ENCODE measurements at places on chromosomes 16 and 17. TPM values are rescaled to one million over a fixed set of nuclear protein-coding genes. Genes with fewer than 3 reads are reported as not detected.

GRCh38 chr16:9854675-9855074 is 327.6 kb downstream of the GRIN2A start:
- DNase-seq = no peak

- no peak for DNase-seq
Observed at GRCh38 chr17:47180337-47180736, 8.8 kb downstream of the CDC27 start.

Gene KRT16
- 79.2 TPM for total RNA-seq

DNA sequence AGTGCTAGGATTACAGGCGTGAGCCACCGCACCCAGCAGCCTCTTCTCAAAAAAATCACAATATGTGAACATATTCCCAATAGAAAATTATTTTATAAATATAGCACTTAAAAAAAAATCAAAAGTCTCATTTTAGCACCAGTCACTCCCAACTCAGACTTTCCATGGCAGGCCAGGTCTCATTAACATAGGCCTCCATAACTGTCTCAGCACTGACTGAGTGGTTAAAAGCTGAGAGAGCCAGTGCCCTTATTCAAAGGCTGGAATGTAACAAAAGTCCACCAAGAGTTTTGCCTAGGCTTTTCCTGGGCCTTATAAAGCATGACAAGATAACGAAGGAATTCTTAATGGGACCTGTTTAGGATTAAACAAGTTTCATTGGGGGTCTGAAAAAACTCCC is 79.8 kb downstream of the EMP2 start:
- no peak for DNase-seq

Gene DPEP1
- not detected for total RNA-seq

Gene PITPNM3
- 19.5 TPM for total RNA-seq

DNA sequence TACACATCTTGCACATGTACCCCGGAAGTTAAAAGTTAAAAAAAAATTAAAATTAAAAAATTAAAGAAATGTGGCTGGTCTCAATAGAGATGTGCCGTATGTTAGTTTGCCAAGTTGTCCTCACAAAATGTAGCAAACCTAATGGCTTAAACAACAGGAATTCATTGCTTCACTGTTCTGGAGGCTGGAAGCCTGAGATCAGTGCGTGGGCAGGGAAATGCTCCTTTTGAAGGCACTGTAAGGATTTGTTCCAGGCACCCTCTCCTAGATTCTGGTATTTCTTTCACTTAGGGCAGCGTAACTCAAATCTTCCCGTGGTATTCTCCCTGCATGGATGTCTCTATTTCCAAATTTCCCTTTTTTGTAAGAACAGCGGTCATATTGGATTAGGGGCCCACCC is 32.7 kb upstream of the MON1B start:
- DNase-seq = no peak

DNA sequence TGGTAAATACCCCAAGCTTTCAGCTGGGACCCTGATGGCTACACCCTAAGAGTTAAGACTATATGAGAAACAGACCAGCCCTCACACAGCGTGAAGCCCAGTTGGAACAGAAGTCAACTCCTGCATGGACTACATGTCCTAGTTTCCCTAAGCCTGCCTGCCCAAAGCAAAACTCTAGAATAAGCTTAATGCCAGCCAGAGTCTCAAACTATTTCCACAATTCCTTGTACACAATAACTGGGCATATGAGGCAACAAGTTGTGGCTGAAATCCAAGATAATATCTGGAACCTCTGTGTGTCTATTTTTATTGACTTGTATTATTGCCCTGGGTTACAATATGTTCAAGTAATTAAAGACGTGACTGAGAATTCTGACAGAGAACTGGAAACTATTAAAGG is 19.4 kb downstream of the MYH10 start:
- DNase-seq = no peak

- no peak for DNase-seq
Observed at GRCh38 chr16:86519649-86520316, 9.5 kb downstream of the FOXF1 start.

DNA sequence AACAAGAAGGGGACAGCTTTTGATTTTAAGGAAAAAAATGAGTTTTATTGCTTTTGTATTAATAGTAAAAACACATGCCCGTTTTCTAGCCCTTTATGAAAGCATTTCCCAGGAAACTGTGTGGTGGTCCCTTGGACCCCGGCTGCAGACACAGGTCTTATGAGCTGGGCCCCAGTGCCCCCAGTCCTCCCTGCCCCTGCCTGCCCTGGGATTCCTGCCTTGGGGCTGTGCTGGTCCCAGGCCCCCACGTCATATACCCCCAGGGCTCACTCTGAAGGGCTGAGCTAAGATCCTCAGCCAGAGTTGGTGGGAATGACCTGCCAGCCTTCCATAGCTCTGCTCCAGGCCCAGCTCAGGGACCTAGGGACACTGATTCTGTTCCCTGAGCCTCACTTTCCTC is 30.8 kb downstream of the GINS2 start:
- no peak for DNase-seq

Gene CHST5
- total RNA-seq = not detected

Gene ITGA2B
- total RNA-seq = not detected

DNA sequence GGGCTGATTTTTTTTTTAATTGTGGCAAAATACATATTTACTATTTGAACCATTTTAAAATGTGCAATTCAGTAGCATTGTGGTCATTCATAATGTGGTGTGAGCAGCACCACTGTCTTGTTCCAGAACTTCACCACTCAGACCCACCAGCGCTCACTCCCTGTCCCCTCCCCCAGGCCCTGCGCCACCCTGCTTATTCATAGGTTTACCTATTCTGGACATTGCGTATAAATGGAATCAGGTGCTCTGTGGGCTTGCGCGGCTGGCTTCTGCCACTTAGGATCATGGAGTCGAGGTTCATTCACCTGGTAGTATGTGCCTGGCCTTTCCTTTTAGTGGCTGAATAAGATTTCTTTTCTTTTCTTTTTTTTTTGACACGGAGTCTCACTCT is 59.4 kb downstream of the NT5M start:
- no peak for DNase-seq

- no peak for DNase-seq
Observed at GRCh38 chr16:47729701-47730100, 268.6 kb downstream of the PHKB start.

Gene CES4A
- total RNA-seq = 43.6 TPM

Gene RRAD
- 34.3 TPM for total RNA-seq

DNA sequence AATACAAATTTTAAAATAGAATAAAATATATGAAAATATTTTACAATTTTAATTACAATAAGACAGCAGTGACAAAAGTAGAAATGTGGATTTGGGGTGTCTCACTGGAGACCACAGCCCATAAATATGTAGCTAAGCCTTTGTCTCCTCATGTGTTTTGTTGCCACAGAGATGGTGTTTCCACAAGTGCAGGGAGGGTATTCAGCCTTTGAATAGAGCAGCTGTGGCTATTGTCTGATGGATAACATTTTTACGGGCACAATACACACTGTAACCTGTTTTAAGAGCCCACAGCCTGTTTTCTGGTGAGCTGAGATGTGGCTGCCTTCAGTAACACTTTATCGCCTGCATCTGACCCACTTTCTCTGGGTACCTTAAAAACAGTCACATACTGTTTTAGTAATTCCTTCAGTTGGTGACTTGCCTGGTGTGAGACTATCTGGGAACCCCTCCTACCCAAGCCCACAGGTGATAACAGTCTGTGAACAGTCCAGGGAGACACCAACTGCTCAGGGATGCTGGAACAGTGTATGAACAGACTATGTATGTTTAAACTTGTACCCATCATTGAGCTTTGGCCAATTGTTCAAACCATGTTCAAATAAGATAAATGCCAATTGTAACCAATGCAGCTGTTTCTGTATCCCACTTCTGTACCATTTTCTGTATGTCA is 7.8 kb upstream of the AHSP start:
- DNase-seq = no peak

Gene EFCAB13
- 4.5 TPM for total RNA-seq

GRCh38 chr17:40038882-40039513 is 15.2 kb downstream of the MED24 start:
- DNase-seq = peak; percentile 72

Gene PROCA1
- 1.0 TPM for total RNA-seq

Gene HOXB4
- 0.42 TPM for total RNA-seq

- DNase-seq = no peak
Observed at GRCh38 chr16:68713361-68713760, 23.7 kb upstream of the CDH1 start.

- no peak for DNase-seq
Observed at GRCh38 chr17:73770849-73771229, 126.6 kb upstream of the SDK2 start.

DNA sequence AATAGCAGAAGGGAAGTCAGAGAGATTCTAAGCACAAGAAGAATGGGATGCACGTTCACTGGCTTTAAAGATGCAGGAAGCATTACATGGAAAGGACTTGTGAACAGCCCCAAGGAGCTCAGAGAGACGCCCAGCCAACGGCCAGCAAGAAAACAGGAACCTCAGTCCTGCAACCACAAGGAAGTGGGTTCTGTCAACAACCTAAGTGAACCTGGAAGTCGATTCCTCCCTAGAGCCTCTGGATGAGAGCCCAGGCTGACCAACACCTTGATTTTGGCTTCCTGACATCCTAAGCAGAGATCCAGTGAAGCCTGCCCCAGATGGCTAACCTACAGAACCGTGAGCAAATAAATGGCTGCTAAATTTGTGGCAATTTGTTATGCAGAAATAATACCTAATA is 24.5 kb downstream of the GPR142 start:
- DNase-seq = no peak

- DNase-seq = no peak
Observed at GRCh38 chr17:56930739-56931337, 17.0 kb upstream of the TRIM25 start.
